EH (cell line): ENCODE measurements at places on chromosomes 3 and 15.

DNA sequence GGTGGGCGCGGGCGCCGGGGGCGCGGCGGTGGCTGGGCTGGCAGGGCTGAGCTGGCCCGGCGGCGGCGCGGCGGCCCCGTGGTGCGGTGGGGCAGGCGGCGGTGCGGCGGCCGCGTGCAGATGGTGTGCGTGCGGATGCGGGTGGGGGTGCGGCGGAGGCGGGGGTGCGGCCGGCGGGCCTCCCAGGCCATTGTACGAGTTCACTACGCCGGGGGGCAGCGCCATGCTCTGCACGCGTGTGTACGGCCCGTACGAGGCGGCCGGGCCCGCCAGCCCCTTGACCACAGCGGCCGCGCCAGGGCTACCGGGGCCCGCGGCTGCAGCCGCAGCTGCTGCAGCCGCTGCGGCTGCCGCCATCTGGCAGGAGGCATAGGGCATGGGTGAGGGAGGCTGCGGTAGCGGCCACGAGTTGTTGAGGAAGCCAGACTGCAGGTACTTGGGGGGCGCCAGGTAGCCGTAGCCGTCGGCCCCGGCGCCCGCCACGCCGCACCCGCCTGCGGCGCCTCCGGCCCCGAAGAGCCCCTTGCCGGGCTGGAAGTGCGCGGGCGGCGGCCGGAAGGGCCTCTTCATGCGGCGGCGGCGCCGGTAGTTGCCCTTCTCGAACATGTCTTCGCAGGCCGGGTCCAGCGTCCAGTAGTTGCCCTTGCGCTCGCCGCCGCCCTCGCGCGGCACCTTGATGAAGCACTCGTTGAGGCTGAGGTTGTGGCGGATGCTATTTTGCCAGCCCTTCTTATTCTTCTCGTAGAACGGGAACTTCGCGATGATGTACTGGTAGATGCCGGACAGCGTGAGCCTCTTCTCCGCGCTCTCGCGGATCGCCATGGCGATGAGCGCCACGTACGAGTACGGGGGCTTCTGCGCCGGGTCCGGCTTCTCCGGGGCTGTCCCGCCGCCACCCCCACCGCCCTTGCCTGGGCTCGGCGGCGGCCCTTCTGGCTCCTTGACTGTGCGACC, 951 bp downstream of the FOXL2 start:
- DNase-seq = no peak

DNA sequence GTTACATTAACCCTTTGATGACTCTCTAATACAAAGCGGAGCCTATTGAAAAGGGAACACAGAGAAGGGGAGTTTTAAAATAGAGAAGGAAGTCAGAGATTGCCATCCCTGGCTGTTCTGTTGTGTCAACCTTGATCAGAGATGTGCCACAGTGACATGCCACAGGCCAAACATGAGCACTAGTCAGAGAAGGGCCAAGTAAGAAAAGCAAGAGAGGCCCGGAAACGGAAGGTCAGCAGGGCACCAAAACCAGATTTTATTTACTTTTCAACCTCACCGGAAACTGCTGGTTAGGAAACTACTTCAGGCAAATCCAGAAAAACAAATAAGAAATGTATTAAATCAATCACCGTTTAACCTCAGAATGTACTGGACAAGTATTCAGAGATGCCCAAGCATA, 171.8 kb downstream of the ALCAM start:
- DNase-seq = no peak

GRCh38 chr15:25664761-25665160, 198.4 kb downstream of the ATP10A start:
- DNase-seq = peak; percentile 9

DNA sequence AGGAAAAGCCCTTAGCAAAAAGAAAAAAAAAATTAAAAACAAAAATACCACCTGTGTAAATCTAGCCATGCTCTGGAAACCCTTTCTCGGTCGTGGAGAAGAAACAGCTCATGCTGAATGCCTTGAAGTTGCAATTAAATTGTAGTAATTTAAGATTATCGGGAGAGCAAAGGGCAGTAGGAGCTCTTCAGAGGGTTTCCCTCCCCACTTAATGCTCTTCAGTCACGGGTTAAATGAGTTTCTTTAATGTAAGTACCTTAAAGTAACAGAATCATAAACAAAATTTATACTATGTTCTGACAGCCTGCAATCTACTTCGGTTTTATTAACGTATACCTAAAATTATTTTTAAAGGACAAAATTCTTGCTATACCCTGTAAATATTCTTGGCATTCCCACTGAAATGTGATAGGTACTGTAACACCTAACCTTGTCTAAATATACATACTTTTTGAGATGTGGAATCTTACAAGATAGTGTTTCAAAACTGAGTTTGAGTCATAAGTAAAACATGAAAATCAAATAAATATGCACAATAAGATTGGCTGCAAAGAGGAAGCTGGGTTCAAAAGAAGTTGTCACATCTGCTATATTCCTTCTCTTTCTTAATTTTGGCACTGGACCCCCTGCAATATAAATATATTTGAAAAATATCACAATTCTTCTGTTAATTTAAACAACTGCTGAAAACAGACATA, 5.3 kb downstream of the FOXP1 start:
- peak; percentile 47 for DNase-seq

- no peak for DNase-seq
Measured at GRCh38 chr3:115999613-116000012, 376.3 kb downstream of the GAP43 start.

GRCh38 chr3:120162400-120162799, 68.2 kb upstream of the GSK3B start:
- peak; percentile 90 for DNase-seq

GRCh38 chr15:89487791-89488190, 8.6 kb downstream of the RHCG start:
- no peak for DNase-seq

DNA sequence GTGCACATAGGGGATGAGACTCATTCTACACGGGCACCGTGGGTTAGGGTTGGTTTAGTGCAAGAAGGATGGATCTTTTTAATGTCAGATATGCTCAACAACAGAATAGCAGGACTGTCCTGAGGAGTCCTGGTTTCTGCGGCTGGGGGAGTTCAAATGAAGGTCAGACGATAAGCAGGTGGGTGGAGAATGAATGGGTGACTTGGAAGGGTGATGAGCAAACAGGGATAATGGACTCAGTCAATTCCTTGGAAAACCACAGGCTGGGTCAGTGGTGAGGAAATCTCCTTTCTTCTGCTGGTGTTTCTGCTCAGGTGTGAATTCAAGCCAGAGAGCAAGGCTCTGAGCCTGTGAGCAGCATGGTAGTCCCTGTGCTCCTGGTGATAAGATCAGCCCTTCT, 59.9 kb downstream of the MESD start:
- DNase-seq = peak; percentile 33

DNA sequence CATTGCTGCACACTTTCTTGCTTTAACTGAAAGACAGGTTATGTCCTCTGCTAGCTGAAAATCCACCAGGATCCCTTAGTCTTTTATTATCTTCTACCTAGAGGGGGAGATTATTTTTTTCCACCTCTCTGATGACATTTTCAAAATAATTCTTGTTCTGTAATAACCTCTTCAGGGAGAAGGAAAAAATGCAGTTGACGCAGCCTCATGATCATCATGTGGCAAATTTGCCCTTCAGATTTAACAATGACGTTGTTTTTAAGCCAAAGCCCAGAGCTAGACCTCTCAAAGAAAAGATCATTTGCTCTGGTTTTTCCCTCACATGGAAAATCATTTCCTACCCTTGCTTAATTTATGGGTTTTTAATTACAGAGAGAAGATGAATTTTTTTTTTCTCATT, 724.9 kb downstream of the NLGN1 start:
- no peak for DNase-seq

DNA sequence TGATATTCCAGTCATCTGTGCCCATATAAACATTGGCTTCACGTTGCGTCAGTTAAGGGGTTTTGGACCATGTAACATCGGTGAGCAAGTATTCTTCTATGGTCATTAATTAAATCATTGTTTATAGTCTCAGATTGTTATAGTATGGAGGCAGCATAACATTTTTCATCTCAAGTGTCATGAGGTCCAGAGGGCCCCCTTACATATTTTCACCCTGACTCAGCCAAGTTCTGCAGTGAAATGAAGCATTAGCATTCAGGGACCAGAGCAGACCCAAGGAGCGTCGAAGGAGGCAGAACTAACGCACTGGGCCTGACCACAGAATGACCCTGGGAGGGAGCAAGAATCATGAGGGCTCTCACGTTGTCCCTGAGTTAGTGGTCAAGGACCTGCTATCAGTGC, 171.5 kb downstream of the LRTM1 start:
- DNase-seq = peak; percentile 99

GRCh38 chr15:56339594-56339993, 25.6 kb upstream of the TEX9 start:
- DNase-seq = peak; percentile 2

DNA sequence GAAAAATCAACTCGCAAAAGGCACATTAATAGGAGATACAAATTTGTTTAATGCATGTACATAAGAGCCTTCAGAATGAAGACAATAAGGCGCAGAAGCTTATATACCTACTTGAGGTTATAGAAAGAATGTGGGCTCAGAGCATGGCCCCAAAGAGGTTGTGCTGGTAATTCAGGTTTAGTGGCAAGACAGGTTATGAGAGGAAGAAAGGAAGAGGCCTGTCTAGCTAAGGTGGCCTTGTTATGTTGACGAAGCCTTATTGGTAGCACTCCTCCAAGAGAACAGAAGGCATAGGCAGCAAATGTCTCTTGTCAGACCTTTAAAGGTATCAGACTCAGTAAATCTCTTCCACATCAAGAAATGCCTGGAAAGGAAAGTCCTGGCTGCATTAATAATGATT, 290.8 kb downstream of the MCTP2 start:
- DNase-seq = no peak

DNA sequence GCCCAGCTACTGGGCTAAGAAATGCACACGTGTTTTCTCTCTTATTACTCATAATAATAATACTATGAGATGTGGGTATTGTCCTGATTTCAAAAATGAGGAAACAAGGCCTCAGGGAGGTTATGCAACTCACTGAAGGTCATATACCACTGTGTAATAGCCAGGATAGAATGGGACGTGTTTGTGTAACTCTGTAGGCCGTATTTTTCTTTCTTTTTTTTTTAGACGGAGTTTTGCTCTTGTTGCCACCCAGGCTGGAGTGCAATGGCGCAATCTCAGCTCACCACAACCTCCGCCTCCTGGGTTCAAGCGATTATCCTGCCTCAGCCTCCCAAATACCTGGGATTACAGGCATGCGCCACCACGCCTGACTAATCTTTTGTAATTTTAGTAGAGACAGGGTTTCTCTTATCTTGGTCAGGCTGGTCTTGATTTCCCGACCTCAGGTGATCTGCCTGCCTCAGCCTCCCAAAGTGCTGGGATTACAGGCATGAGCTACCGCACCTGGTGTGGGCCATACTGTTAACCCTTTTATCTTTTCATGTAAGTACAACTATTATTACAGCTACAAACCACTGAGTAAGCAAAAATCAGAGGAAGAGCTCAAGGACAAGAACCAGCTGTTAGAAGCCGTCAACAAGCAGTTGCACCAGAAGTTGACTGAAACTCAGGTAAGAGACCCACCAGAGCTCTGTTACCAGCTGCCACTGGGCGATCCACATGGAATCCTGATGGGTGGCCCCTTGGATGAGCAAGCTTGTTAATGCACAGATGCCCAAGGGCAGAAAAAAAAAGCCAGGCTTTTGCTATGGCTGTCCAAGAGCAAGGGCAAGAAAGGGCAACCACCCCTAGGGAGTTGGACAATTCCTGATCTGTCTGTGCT, 6.7 kb downstream of the KNSTRN start:
- DNase-seq = no peak

- DNase-seq = peak; percentile 71
Measured at GRCh38 chr3:189862385-189862998, 231.3 kb downstream of the TP63 start.

DNA sequence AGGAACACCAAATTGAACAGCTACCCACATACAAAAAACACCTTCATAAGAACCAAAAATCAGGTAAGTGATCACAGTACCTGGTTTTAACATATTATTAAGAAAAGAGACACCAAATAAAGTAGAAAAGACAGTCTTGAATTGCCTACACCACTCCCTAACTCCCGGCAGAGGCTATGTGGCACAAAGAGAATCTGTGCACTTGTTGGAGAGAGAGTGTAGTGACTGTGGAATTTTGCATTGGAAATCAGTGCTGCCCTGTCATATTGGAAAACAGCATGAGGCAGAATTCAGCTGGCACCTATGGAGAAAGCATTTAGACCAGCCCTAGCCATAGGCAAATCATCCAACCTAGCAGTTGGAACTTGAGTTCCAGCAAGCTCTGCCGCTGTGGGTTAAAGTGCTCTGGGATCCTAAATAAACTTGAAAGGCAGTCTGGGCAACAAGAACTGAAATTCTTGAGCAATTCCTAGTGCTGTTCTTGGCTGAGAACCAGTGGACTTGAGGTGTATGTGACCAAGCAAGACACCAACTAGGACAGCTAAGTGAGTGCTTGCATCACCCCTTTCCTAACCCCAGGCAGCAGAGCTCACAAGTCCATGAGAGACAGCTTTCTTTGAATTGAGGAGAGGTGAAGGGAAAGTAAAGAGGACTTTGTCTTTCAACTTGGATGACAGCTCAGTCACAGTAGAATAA, 969.6 kb upstream of the ALCAM start:
- peak; percentile 16 for DNase-seq

DNA sequence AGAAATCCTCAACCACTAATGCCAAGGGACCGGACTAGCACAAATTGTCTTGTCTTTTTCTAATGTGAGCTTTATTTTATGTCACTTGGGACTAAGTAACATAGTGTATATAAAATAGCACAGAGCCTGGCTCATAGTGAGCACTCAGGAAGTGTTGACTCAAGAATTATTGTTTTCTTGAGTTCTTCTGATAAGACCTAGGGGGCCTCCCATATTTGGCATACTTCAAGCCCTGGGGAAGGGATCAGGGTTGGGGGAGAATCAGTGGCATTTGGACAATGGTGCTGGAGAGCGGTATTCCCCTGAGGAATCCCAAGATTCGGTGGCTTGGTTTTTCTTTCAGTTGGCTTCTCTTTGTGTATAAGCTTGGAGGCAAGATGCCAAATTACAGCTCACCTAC, 19.4 kb downstream of the ZNF80 start:
- DNase-seq = no peak

DNA sequence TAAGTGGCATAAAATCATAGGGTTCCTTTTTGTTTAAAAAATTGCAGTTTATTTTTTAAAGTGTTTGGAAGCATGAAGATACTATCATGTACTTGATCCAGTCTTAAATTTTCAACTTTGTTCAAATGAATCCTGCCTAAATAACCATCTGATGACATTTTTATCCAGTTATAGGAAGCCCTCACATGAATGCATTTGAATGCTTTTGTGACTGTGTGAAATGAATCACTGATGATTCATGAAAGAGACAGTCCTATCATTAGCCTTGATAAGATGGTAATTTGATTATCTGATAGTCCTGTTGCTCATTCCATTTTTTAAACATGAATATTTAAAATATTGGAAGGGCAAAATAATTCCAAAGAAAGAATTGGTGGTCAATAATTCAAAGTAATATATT, 401.9 kb upstream of the ROBO2 start:
- no peak for DNase-seq

DNA sequence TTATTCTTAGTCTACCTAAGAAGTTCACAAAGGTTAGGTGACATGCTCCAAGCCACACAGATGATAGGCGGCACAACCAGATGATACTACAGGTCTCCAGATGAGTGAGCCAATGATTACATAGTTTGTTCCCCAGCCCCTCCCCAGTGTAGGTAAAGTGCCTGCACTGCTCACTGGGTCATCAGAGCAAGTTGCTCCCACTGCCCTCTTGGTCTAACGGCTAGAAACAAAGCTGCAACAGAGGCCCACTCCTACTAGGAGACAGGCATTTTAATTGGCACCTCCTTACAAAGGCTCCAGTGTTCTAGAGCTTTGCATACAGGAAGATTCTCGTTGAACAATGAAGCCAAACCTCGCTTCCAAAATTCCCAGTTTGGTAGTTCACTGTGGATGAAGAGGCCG, 47.3 kb downstream of the TMEM44 start:
- DNase-seq = no peak
